CD4-positive, alpha-beta T cell treated with Interferon gamma for 1 hour (primary cell): ENCODE measurements at places on chromosomes 12 and 14.

DNA sequence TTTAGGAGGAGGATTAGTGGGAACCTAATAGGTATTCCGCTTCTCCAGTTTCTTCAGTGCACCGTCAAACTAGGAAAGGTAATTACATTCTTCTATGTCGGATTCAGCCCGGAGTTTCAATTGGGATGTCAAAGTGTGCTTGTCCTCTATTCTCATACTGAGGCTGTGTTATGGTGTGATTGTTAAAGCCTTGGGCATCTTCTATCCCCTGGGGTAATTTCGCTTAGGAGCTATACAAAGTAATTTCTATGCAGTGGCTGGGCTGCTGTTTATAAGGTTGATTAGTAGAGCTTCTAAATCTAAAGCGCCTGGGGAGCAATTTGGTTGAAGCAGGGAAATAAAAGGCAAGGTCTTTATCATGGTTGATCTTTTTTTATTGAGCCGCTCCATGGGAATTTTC lies 399.6 kb downstream of the ZFP36L1 start:
- no peak for DNase-seq

DNA sequence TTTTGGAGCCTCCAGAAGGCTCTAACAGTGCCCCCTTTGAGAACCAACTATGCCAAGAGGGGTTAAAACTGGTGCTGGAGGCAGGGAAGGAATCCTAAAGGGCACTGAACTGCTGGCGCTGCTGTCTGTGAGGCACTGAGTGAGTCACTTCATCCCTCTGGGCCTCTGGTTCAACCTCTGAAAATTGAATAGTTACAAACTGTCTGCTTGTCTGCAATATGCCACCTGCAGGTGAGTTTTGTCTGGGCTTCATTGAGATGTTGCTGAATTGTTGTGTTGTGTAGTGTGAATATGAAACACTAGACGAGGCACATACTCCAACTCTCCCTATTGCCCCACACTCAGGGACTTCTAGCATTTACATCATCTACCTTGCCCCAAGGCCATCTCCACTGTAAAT lies 68.0 kb downstream of the GRIN2B start:
- no peak for DNase-seq

GRCh38 chr12:65879878-65880277 lies 55.6 kb downstream of the HMGA2 start:
- DNase-seq = no peak

- DNase-seq = no peak
These were observed 846 bp downstream of the SLIRP start for GRCh38 chr14:77708749-77709148.

- no peak for DNase-seq
These were observed 5.8 kb downstream of the KMT5A start for GRCh38 chr12:123389560-123390351.
